ENCODE measurements at places on chromosomes 6 and 20. TPM values are rescaled to one million over a fixed set of nuclear protein-coding genes. Genes with fewer than 3 reads are reported as not detected.

GRCh38 chr6:170043881-170044790 lies 246.7 kb downstream of the DLL1 start:
- DNase-seq = no peak

GRCh38 chr6:127618729-127619128 lies 41.8 kb downstream of the C6orf58 start:
- no peak for DNase-seq

GRCh38 chr6:44024574-44025219 lies 102.6 kb downstream of the MRPL14 start:
- no peak for DNase-seq

The ETV7 gene
- 0.04 TPM for total RNA-seq

The RCAN2 gene
- 2.2 TPM for total RNA-seq

DNA sequence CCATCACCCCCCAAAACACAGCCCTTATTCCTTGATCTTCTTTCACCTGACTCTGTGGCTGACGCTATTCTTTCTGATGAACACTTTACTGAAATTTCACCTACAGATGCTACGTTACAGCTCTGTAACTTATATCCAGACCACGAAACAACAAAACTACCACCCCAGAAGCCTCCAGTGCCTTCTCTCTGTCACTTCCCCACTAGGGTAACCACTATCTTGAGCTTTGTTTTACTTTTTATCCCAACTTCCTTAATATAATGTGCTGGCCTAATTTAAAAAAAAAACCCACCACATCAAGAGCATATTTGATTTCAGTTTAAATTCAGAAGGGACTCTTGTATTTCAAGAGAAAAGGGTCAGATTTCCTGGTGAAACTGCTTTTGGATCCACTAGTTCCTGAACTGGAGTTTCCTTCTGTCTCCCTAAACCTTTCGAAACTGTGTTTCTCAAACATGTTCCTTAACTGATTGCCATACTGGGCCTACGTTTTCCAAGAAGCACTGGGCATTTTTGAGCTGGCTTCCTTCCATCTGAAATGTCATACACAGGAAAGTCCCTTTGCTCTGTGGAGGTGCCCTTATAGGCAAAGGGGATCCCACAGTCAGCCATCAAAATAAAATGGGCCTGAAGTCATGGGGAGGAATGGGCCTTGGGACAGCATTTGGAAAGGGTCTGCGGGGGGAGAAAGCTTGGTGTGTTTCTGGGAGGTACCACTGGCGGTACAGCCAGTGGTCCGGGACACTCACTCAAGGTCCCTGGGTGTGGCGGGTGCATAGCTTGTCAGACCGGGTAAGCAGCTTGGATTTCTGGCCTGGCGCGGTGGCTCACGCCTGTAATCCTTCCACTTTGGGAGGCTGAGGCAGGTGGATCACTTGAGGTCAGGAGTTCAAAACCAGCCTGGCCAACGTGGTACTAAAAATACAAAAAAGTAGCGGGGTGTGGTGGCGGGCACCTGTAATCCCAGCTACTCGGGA lies 25.8 kb upstream of the RTF2 start:
- no peak for DNase-seq

- no peak for DNase-seq
These were observed 40.5 kb downstream of the AKIRIN2 start for GRCh38 chr6:87661503-87661902.

The TP53TG5 gene
- not detected for total RNA-seq

DNA sequence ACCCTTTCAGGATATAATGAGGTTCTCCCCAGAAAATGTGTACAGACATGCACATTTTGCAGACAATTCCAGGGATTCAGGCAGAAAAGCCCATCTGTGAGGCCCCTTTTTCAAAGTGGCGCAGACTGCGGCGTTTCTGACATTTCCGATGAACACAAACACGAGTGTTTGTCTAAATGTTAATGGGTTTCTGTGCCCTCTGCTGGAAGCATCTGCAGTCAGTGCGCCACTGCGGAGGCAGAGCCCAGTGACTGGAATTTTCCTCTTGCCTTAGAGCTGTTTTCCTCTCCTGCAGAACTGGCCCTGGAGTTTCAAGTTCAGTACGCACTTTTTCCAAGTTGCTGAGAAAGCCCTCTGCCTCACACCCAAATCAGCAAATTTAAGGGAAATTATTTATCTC lies 15.3 kb downstream of the ANKRD60 start:
- peak; percentile 71 for DNase-seq
